ENCODE measurements at places on chromosomes 12 and 14.

DNA sequence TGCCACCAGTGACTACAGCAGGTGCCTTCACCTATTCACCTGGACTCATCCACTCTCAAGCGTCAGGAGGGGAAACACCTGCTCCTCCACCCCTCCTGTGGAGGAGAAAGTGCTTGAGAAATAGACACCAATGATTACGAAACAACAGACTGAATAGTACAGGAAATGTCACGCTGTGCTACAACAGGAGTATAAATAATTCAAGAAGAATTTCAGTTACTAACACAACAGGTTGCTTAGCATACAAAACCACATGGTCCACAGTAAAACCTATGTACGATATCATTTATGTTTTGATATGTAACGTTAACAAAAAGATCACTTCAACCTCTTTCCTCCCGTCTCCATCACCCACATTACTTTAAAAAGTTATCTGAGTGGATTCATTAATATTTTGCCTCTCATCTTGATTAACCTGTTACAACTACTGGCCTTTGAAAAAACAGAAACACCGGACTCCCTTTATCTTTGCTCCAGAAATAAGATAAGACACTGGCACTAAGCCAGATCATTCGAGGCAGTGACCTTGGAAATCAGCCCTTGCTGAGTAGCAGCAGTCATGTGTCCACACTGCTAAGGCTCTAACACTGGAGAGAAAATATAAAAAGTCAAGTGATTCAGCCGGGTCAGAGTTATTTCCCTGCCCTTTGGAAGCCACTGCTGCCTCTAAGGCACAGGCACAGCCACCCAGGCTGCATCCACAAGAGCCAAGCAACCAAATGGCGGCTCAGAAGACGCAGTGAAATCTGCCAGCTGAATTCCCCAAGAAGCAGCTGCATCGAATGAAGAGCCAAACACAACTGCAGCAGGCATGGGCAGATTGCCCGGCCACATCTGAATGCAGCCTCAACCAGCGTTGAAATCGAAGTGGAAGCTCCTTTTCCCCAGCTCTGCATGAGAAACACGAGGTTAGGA is 40.9 kb downstream of the NT5DC3 start:
- peak; percentile 70 for DNase-seq

GRCh38 chr14:51674294-51675002 is 22.7 kb downstream of the FRMD6 start:
- DNase-seq: no peak

DNA sequence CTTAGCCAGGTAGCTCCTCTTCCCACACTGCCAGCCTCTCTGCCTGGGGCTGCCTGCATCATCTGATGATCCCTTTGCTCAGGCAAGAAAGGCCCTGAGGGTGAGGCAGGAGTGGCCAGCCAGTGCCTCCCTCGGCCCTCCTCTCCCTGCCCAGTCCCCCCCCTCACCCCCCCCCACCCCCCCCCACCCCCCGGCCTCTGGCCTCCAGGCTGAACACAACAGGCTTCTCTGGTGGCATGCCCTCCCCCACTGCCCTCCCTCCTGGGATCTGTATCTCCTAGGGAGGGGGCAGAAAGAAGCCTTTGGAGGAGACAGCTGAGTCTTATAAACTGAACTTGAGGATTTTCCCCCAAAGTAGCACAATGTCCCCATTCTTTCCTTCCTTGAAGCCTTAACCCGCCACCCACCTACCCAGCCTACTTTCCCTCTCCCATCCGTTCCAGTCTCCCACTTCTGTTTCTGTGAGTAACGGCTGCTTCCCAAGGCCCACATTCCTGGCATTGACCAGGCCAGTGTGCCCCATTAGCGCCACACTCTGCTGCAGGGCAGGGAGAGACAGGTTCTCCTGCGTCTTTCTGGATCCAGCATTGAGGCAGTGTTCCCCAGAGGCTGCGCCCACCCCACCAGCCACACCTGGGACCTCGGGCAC is 82.1 kb downstream of the B4GALNT3 start:
- no peak for DNase-seq

- DNase-seq: peak; percentile 30
Observed at GRCh38 chr12:2355198-2355597, 302.4 kb downstream of the CACNA1C start.

DNA sequence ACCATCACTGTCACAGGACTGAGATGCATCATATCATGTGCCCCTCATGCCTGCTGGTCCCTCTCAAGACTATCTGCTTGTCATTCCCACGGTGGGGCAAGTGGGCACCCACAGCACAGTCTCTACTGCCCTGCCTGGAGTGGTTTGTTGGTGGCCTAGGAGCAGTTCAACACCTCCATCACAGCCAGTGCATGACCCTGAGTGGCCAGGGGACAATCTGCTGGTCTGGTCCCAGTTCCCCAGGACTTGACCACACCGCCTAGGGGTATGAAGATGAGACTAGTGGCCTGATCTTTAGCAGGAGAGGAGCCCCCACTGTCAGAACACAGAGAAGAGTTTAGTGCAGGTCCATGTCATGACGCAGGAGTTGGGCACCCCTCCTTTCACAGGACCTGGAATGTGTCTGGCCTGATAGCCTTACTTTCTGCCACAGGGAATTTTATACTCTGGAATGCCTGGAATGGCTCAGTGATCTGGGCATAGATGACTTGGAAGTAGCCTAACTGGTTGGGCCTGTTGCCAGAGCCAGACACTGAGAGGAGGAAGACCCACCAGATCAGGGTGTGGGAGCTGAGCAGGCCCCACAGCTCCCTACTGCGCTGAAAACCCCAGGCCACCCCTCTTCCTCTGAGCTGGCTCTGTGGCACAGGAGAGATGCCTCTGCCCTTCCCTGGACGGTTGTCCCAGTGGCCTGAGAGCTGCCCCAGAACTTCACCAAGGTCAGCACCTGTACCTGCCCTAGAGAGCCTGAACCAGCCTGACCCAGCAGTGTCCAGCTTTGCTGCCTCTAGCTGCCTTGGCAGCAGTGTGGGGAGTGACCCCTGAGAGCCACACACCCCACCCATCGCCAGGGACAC is 83.3 kb downstream of the PUS7L start:
- DNase-seq: no peak

DNA sequence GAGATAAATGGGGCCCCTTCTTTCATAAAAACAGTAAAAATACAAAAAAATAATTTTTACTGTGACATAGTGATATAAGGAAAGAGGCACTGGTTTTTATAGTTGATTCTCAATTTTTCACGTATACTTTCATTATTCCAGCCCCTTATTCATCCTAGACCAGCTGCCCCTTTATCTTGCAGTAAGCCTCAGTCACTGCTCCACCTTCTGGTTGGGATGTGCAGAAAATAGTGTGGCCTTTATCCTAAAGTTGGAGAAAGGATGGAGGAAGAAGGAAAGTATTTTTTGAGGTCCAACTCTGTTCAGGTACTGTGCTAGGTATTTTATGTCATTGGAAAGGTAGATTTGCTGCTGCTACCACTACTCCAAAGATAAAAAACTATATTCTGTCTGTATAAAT is 172.7 kb downstream of the ANO6 start:
- DNase-seq: no peak

DNA sequence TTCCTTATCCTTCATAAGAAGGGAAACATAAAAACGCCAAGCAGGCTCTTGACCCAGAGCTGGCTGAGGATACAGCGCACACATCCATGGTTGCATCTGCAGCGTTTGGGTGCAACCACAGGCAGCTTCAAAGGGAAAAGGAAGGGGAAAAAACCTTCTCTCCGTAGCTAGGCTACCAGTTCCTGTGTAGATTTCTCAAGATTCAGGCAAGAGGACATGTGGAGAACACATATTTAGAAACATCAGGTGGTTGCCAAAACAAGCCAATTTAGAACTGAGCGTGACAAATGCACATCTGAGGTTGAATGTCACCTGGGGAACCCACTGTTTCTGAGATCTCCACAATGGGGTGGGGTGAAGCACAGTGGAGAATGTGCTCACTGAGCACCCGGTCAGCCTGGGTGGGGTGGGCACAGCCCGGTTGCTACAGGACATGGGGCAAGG is 78.3 kb upstream of the BDKRB2 start:
- DNase-seq: no peak
